ENCODE measurements at places on chromosomes 1 and 21.
A peak's percentile ranks its signal among the peaks of the same experiment; 100 is the strongest.

DNA sequence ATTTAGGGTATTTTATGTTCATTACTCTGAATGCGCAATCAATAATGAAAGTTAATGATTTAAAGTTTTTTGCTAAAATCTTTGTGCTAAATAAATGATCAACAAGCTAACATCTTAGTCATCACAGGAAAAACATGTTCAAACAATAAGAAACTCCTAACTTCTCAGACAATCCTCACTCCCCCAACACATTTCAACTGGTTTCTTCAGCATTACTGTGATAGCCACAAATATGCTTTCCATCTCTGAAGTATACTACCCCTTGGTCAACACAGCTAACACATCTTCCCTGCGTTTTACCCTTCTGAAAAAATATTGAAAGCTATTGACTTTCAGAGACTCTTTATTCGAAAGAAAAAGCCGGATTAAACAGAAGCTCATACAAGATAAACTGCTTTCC lies 85.8 kb downstream of the ZNF644 start:
- DNase-seq: no peak

- no peak for DNase-seq
Observed at GRCh38 chr1:187262731-187263130, 434.0 kb downstream of the PLA2G4A start.

DNA sequence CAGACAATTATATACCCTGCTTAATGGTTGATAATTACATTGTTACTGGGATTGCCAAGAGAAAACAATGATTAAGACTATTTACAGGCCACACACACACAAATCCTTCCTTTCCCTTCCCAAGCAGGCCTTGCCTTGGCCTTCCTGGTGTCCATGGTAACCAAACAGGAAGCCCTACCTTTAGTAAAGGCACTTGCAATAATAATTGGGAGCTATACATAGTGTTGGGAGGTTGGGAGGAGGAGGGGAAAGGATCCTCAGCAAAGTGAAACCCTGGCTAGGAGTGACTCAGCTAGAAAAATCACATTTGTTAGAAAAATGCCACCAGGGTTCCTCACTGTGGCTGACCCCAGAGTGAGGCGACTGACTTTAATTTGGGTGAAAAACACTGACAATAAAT lies 122.3 kb upstream of the ADAR start:
- DNase-seq: peak; percentile 71

GRCh38 chr1:53057127-53057526 lies 4.9 kb upstream of the PODN start:
- DNase-seq: no peak

DNA sequence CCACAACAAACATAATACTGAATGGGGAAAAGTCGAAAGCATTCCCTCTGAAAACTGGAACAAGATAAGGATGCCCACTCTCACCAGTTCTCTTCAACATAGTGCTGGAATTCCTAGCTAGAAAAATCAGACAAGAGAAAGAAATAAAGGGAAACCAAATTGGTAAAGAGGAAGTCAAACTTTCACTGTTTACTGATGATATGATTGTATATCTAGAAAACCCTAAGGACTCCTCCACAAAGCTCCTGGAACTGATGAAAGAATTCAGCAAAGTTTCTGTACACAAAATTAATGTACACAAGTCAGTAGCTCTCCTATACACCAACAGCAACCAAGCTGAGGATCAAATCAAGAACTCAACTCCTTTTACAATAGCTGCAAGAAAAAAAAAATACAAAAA lies 6.9 kb upstream of the F13B start:
- peak; percentile 88 for DNase-seq

- DNase-seq: peak; percentile 67
Observed at GRCh38 chr1:41240781-41241353, 1.2 kb downstream of the SCMH1 start.

- DNase-seq: no peak
Observed at GRCh38 chr1:151976858-151977257, 16.8 kb downstream of the S100A10 start.

- peak; percentile 99 for DNase-seq
Observed at GRCh38 chr21:38984982-38985567, 179.3 kb downstream of the ETS2 start.

DNA sequence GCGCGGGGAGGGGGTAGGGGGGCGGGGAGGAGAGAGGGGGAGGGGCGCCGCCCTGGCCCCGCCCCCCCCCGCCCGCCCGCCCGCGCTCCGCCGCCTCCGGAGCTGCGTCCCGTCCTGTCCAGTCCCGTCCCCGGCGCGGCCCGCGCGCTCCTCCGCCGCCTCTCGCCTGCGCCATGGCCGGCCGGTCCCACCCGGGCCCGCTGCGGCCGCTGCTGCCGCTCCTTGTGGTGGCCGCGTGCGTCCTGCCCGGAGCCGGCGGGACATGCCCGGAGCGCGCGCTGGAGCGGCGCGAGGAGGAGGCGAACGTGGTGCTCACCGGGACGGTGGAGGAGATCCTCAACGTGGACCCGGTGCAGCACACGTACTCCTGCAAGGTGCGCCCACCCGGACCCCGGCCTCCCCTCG lies at the start of gene AGRN:
TSS of gene AGRN (plus strand) at position 121 of the 405 bp plus-strand sequence. CDS start at position 174, 53 bp downstream.
- DNase-seq: peak; percentile 67

DNA sequence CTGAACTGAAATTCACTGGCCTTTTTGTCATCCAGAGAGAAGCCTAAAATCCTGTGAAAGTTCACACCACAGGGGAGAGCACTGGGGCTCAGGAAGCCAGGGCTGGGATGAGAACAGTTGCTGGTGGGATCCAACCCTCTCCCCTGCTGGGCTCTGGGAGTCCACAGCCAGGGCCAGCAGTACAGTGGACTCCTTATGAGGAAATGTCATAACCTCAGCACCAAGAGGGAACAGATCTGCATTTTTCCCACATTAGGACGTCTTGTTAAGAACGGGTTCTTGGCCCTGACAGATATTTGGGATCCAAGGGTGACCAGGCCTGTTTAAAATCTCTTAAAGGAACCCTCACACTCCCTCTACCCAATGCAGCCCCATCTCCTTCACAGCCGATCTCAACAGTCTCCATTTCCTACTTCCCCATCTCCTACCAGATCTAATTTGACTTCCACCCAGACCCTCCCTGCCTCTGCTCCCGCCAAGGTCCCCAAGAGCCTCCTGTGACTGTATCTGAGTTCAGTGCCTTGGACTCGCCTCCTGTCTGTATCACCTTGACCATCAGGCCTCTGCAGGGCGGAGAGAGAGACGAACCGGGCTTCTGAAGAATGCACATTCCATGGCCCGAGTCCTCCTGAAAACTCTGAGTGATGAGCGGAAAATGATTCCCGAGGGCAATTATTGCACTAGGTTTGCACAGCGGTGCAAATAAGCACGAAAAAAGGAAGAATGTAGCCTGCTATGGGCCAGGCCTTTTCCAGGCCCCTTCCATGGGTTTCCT lies 159.9 kb downstream of the TRABD2B start:
- no peak for DNase-seq

DNA sequence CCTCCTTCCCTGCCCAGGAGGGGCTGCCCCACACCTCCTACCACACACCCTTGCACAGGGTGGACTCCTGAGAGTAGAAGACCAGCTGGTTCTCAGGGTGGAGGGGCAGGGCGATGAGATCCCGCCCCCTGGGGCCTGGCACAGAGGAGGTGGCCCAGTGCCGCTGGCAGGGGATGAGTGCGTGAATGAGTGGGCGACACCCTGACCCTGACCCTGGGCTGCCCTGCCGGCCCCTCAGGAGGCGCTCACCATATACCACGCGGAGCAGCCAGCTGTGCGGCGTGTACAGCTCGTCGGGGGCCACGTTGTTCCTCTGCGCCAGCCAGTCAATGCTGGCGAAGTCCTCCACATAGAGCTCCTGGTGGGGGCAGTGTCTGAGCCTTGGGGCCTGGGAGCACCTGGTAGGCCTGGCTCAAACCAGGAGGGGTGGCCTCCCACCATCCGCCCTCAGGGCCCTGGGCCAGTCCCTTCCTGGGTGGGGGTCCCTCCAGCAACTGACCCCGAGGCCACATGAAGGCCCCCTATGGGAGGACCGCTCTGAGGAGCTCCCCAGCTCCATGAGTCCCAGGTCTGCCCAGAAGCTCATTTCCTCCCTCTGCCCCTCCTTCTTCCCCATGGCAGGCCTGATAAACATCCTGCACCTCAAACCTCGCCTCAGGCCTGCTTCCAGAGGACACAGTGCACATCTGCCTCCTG lies 13.0 kb downstream of the LSS start:
- DNase-seq: no peak

All from OCI-M1 (cell line).